ENCODE measurements at places on chromosomes 6 and 20. TPM values are rescaled to one million over a fixed set of nuclear protein-coding genes. Genes with fewer than 3 reads are reported as not detected.

GRCh38 chr6:73299151-73299971 is 36.4 kb upstream of the KHDC1 start:
- no peak for ATAC-seq

GRCh38 chr6:100962466-100962865 is 81.3 kb upstream of the ASCC3 start:
- ATAC-seq, result no peak

DNA sequence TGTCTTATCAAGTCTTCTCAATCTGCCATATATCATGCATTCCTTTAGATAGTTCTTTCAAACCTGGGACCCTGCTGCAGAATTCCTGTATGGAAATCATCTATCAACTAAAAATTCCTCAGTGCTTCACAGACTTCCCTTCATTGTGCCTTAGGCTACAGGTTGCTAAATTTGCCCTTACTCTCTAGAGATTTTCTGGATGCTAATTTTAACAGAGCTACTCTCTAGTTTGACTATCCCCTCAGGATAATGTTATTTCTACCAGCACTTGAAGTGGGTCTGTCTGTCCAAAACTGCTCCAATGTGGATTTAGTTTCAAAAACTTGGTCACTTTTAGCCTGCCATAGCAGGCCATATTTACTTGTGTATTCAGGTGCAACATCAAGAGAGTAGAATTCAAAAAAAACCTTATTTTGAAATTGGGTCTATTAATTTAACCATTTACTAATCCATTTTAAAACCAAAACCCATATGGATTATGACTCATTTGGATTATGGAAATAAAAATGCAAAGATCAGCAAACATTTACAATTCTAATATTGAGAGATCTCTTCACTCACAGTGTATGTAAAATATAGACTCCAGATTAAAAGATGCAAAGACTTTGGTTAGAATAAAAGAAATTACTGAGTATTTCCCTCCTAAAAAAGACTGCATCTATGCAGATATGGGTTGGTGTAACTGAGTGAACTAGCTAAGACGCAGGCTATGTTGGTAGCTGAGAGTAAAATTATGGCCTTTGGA is 13.9 kb upstream of the COX7A2 start:
- no peak for ATAC-seq

The CBLN4 gene
- not detected for total RNA-seq

The POM121L2 gene
- total RNA-seq, result not detected

Data from activated T-helper 17 cell treated with anti-CD3 and anti-CD28 coated beads, Interleukin-2, amount 50 U/mL, for 72 hours (primary cell).